Central memory CD4-positive, alpha-beta T cell (primary cell): ENCODE measurements at places on chromosomes 4 and X.

DNA sequence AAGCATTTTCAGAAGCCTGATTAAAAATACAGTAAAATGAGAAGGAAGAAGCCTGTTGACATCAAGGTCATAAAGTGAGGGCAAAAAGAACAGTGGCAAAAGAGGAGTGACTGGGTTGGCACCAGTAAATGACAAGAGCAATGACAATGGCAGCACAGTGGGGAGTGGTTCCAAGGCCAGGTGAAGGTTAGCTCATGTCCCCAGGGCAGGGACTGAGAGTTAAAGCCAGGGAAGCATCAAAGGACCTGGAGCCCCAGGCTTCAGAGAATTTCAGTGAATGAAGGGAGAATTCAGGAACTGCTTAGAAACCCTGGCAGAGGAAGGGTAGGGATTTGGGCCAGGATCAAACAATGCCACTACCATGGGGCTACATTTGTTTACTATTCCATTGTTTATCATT is 8.8 kb upstream of the PIGA start:
- no peak for DNase-seq

GRCh38 chr4:25111648-25112196 is 48.5 kb downstream of the SEPSECS start:
- DNase-seq: no peak

DNA sequence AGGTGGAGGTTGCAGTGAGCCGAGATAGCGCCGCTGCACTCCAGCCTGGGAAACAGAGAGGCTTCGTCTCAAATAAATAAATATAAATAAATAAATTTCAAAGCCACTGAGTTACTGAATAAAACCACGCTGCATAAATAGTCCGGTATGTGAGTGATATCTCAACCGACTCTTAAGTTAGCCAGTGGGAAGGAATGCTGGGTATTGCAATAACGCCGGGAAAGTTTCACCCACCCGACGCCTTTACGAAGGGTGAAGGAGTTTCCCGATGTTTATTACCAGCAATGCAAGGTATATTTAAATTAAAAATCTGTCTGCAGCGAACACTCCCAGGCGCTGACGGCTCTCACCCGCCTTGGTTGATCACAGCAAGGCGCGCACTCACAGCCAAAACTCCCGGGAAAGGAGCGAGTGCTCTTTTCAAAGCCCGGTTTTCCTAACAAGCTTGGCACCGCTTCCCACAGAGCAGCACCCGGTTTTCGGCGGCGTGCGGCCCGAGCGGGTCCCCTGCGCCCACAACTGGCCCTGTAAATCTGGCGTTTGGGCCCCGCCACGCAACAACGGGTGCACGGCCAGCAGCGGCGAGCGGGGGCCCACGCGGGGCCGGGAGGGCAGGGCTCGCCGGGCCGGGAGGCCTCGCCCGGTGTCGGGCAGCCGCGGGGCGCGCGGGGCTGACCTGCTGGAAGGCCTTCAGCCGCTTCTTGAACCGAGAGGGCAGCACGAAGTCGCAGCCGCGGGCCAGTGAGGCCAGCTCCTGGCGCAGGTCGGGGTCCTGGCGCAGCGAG is 13.7 kb downstream of the PPP2R3B start:
- DNase-seq: no peak

GRCh38 chr4:149765630-149766029 is 50.0 kb downstream of the IQCM start:
- DNase-seq: no peak

GRCh38 chr4:1044469-1045192 is 33.2 kb downstream of the FGFRL1 start:
- DNase-seq: no peak

DNA sequence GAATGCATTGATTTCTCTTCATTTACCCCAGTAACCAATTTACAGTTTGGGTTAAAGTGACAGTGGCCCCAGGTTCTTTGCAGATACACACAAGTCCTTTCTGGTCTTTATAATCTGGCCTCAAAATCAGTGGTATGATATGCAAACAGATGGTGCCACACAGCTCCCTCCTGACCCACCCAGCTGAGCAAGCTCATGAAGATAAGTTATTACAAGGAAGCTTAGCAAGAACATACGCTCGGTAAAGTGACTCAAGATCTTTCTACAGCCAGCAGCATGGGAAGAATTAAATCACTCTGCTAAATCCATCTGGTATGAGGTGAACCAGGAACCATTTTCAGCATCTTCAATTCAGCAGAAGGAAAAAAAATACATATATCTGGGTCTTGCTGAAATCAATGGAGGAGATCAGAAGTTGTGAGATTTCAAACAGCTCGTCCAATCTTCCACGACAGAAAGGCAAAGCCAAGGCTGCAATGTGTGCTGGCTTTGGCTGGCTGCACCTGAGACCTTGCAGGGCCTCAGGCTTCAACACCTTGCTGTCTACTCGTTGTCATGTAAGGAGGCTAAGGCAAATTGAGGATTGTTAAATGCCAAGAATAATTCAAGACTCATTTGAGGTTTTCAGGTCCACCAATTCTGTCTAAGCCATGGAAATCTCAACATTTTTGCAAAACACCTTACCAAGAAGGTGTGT is 28.2 kb downstream of the SEL1L3 start:
- DNase-seq: no peak

DNA sequence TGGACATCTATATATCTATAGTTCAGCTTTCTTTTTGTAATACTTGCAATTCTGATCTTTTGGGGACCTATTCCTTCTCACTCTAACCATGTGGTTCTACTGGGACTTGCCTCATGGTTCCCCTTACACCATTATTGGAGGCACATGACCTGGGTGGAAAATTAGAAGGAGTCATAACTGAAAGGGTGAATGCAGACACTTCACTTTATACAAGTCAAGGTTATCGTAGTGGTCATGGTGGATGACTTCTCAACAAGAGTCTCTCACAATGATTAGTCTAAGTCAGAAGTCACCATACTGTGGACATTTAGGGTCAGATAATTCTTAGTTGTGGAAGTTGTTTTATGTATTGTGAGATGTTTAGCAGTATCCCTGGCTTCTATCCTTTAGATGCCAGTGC is 10.5 kb upstream of the EIF4E start:
- no peak for DNase-seq

DNA sequence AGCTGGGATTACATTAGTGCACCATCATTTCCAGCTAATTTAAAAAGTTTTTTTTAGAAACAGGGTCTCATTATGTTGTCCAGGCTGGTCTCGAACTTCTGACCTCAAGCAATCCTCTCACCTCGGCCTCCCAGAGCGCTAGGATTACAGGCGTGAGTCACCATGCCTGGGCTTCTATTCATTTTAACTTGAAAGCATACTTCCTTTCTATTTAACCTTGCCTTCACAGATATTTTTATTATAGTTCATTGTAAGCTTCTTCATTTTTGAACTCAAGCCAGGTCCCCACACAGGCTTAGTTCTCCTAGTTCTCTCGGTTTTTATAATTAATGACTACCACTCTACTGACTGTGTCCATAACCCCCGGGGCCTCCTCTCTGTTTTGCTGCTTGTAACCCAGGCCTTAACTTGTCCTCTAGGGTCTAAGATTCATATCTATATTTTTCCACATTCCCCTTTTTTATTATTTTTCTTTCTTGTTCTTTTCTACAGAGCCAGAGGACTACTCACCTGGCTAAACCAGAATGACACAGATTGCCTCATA is 50.7 kb downstream of the SNX12 start:
- DNase-seq: no peak

- DNase-seq: no peak
Observed at GRCh38 chr4:105666693-105667092, 41.8 kb downstream of the INTS12 start.

- DNase-seq: no peak
Observed at GRCh38 chr4:155952501-155952901, 1.2 kb downstream of the CTSO start.

- no peak for DNase-seq
Observed at GRCh38 chr4:127131527-127131926, 501.2 kb upstream of the INTU start.

- DNase-seq: no peak
Observed at GRCh38 chr4:95929448-95930064, 89.7 kb downstream of the PDHA2 start.

DNA sequence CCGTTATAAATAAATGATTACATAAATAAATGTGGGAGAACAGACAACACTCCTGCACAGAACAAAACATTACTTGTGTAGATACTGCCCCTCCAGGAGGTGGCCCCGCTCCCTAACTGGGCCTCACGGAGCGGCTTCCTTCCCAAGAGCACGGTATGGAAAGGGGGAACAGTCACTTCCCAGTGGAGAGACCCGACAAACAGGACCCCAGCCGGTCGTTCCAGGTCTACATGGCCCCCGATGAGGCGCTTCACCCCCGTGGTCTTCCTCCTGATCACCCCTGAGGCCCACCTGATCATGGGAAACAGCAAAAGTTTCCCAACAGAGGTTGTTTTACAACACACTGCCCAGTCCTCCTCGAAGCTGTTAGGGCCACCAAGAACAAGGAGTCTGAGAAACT is 6.6 kb upstream of the SLC6A8 start:
- DNase-seq: no peak

- no peak for DNase-seq
Observed at GRCh38 chr4:101418466-101418865, 71.1 kb upstream of the PPP3CA start.

DNA sequence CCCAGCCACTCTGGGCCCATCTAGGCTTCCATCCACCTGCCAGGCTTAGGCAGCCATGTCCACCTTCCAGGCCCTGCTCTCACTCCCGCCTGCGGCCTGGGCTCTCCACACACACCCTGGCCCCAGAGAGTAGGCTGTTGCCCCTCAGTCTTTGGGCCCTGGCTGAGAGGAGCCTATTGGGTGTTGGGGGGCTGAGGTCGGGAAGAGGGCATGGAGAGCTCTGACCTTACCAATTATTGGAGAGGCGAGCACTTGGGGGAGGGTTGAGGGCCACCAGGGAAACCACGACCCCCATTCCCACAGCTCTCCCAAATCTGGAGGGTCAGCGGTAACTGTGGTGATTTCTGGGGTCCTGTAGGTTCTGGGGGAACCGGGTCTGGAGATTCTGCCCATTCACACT is 38.2 kb downstream of the HTRA3 start:
- no peak for DNase-seq

GRCh38 chrX:40155589-40156469 is 58.1 kb upstream of the BCOR start:
- DNase-seq: no peak

DNA sequence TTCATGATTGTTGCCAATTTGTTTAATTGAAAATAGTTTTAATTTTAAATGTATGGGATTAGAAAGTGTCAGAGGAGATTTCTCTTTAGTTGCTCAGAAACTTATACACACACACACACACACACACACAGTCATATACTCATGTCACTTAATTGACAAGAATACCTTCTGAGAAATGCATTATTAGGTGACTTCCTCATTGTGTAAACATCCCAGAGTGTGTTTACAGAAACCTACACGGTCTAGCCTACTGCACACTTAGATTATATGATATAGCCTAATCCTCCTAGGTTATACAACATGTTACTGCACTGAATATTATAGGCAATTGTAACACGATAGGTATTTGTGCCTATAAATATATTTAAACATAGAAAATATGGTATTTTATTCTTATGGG is 1327.4 kb downstream of the FSTL5 start:
- no peak for DNase-seq
